Thoracic aorta (tissue), 2 donors: ENCODE measurements at places on chromosomes 4 and X.

- DNase-seq, result no peak
Measured at GRCh38 chr4:24720436-24720835, 74.9 kb upstream of the SOD3 start.

DNA sequence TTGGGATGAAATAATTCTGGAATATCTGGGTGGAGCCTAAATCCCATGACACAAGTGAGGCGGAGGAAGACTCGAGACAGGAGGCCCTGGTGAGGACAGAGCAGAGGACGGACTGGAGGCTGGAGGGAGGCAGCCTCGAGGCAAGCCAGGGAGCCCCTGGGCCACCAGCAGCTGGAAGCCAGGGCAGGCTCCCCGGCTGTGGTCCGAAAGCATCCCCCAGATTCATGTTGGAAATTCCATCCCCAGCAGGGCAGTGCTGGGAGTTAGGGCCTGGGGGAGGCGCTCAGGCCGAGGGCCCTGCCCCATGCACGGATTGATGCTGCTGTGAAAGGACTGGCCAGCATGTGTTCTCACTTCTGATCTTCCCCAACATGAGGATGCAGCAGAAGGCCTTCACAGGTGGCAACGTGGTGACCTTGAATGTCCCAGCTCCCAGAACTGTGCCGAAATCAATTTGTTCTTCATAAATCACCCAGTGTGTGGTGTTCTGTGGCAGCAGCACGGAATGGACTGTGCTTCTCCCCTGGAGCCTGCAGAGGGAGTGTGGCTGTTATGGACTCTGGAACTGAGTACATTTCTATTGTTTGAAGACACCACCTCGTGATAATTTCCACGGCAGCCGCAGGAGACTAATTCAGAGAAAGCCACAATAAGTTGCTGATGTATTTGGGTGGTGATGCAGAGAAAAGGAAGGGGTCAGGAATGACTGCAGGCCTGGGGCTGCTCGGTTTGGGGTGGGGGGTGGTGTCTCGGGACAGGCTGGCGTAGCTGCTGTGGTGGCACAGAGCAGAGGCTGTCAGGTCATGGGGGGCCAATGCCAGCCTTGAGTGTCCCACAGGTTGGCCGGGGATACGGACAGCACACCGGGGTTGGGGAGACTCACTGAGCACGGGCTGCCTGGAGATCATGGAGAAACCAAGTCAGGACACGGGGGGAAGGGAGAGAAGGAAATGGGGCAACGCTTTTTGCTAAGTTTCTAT lies 56.9 kb downstream of the PCGF3 start:
- DNase-seq, result no peak

- no peak for DNase-seq
Measured at GRCh38 chr4:182225257-182225852, 17.8 kb upstream of the TENM3 start.

GRCh38 chr4:46503739-46504138 lies 113.8 kb upstream of the GABRA2 start:
- DNase-seq, result no peak

DNA sequence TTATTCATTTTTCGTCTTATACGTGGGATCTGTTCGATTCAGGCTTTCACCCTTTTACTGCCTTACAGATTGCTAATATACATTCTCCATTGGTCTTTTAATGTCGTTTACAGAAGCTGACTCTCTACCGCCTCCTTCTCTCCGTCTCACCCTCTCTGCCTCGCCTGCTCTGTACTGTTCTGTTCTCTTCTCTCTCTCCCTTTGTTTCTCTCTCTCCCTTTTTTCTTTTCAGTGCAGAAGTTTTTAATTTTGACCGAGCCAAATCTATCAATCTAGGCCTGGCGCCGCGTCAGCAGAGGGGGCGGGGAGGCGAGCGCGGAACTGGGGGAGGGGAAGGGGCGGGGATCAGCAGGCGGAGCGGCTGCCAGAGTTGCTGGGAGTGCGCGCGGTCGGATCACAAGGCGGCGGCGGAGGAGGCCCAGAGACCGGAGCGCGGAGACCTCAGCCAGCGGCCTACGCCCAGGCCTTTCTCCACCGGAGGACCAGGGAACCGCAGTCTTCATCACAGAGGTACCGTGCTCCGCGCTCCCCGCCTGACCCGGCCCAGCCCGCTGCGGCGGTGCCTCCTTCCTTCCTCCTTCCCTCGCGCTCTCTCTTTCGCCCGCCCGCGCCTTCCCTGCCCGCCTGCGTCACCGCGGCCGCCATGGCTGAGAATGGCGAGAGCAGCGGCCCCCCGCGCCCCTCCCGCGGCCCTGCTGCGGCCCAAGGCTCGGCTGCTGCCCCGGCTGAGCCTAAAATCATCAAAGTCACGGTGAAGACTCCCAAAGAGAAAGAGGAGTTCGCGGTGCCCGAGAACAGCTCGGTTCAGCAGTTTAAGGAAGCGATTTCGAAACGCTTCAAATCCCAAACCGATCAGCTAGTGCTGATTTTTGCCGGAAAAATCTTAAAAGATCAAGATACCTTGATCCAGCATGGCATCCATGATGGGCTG lies at the start of gene UBQLN2:
Gene UBQLN2 (plus strand): TSS at position 397 of the 931 bp plus-strand sequence. CDS start 247 bp downstream, at position 644.
- peak; percentile 16 for DNase-seq

GRCh38 chr4:113943863-113944262 lies 35.6 kb downstream of the ARSJ start:
- DNase-seq, result no peak

GRCh38 chr4:88690355-88690754 lies 7.3 kb downstream of the NAP1L5 start:
- DNase-seq, result no peak
